NCI-H774 (cell line): ENCODE measurements at places on chromosomes 12 and 14.
A peak's percentile ranks its signal among the peaks of the same experiment; 100 is the strongest.

DNA sequence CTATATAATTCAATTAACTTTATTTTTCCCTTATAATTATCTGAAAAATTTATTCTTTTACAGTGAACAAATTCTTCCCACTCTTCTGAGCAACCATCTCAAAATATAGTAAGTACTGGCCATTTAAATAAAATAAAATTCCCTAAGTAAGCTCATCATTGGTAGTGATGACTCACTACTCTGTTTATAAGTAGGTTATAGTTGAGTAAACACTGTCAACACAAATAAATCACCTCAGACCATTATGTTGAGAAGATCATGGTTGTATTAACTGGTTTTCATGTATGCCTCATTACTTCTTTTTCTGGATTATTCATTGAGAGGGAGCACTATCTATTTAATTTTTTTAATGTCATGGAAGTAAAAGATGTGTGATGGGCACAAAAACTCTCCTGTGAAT, 220.5 kb downstream of the SEC23A start:
- no peak for DNase-seq

DNA sequence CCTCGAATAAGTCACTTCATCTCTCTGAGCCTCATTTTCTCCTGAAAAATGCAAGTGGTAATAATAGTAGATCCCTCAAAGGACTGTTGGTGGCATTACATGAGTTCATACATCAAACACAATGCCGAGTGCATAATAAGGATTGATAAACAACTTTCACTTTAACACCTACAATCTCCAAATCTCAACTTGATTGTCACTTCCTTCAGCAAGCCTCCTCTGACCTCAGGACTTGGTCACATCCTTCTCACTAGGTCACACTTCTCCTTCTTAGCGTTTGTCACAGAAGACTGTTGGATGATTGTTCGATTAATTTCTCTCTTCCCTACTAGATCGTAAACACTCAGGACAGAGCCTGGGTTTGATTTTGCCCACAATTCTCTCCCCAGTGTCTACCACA, 7.9 kb upstream of the PRKAB1 start:
- DNase-seq: no peak

DNA sequence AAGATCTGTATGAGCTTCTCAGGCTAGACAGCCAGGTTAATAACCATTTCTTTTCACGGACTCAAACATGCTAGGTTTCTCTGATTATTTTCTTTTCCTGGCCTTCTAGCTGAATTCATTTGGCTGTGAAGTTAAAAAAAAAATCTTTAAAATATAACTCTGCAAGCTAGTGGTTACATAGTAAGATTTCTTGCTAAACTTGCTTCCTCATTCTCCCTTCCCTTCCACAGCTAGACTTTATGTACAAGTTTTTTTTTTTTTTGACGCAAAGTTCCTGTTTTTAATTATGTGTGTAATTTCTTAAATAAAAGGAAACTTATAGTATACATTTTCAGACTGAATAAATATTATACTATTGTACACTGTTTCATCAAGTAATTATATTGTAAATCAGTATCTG, 145.4 kb downstream of the TMTC2 start:
- DNase-seq: no peak

GRCh38 chr14:33938131-33938949, 12.5 kb downstream of the EGLN3 start:
- peak; percentile 86 for DNase-seq

- no peak for DNase-seq
Measured at GRCh38 chr14:81286574-81287370, 66.0 kb upstream of the GTF2A1 start.

GRCh38 chr12:67988601-67989021, 636 bp upstream of the IFNG-AS1 start:
- no peak for DNase-seq

DNA sequence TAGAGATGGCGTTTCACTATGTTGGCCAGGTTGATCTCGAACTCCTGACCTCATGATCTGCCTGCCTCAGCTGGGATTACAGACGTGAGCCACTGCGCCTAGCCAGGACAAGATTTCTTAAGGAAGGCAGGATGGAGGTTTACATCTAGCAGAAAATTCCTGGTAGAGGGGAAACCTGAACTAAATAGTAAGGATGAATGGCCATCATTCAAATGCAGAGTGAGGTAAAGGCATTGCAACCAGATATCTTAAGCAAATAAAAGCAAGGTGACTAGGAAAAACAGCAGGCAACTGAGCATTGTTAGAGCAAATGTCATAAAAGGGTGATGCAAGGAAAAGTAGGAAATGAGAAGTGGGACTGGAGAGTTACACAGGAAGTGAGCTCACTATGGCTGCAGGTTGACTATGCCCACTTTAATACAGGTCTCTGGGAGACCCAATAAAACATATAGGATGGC, 133.0 kb downstream of the SOX5 start:
- DNase-seq: no peak

DNA sequence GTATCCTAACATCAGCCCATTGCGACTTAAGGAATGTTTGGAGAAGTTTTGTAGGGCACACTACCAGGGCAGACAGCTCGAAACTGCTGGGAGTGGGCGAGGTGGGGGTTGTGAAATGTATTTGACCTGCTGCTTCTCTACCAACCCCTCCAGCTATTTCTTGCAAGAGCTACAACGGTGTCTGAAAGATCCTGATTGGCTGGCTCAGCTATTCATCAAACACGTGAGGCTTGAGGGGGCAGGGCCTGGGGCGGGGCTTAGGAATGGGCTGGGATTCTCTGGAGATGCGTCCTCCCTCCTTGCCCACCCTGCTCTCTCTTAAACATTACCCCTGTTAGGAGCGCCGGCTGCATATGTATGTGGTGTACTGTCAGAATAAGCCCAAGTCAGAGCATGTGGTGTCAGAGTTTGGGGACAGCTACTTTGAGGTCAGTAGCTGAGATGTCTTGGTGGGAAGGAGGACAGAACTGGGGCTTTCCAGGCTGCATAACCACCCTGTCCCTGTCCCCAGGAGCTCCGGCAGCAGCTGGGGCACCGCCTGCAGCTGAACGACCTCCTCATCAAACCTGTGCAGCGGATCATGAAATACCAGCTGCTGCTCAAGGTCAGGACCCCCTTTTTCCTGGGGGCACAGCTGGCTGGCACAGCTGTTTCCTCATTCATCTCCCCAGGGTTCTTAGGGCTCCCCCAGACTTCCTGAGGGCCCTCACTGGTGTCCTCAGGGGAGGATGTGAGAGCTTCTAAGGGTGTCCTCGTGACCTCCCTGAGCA, 3.1 kb downstream of the ARHGEF25 start:
- no peak for DNase-seq

DNA sequence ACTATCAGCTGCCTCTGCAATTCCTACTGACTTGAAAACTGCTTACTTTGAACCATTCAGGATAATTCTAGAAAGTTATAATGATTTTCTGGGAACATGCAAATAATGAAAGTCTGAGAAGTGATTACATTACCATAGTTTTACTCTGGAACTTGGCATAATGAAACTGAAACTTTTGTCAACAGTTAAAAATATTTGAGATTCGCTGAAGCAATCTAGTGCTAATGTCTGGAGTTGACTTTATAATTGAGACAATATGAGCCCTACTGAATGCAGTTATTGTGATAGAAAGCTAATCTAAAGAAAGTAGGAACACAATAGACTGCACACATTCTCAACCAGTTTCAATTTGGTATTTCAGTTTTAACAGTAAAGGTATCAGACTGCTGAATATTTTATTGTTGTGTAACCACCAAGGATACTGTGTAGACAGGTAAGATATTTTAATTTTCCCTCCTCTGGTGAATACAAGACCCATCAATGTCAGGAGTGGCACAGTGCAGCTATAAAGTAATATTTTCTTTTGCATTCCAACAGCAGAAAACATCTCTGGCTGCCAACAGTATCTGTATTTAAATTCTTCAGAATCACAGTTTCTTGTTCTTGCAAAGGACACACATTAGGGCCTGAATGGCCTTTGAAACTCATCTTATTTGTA, 483.5 kb downstream of the ATP23 start:
- no peak for DNase-seq

- DNase-seq: no peak
Measured at GRCh38 chr12:42735861-42736361, 146.4 kb upstream of the PRICKLE1 start.

GRCh38 chr14:34199585-34199984, 248.7 kb upstream of the EGLN3 start:
- no peak for DNase-seq

DNA sequence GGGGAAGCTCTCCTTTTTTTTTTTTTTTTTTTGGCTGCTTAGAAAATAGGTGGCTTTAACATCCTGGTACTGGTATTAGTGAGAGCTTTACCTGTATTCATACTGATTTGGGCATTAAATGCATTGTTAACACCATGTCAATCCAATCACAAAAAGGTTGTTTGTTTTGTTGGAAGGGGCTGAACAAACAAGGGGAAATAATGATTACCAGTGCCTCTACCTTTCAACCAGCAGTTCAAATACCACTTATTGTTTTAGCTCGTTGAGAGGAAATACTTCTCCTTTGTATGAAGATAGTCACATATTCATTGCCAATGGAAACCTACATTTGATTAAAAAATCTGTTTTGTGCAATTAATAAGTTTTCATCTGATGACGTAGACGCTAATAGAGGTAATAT, 72.9 kb downstream of the MIPOL1 start:
- DNase-seq: peak; percentile 57

- DNase-seq: no peak
Measured at GRCh38 chr12:50753232-50753769, 10.6 kb upstream of the ATF1 start.

DNA sequence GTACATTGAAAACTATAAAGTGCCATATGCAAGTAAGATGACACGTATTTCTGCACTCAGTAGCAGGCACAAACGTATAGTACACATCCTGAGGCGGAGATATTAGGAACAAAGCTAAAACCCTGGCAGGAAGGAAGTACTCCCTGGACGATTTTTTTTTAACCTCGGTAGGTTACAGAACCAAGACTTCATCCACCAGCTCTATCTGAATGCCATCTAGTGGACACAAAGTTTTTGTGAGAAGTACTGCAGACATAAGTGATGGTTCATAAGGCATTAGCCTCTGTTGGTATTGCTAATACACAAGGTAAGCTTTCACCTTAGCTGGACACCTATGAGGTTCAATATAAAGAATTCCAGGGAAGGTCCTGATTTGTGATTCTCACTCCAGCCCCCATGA, 83.0 kb upstream of the CCDC196 start:
- DNase-seq: no peak
